Posterior cingulate gyrus (tissue), 11 donors: ENCODE measurements at places on chromosomes 11 and 22.

DNA sequence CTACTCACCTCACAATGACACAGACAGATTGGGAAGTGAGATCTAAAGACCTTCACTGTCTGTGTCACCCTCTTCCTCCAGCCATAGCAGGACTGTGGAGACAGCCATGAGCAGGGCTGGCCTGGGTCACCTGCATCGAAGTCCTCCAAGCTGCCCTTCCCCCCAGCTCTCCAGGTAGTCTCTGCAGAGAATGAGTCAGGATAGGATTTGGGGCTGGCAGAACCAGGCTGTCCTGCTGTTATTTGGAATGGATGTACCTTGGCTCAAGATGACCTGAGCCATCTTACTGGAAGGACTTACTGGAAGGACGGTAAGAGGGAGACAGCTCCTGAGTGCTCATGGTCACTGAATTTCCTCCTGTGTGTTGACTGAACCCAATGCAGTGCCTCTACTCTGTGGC is 29.2 kb downstream of the GGTLC2 start:
- no peak for DNase-seq

GRCh38 chr11:46248289-46249102 is 29.0 kb upstream of the CREB3L1 start:
- DNase-seq = no peak

GRCh38 chr22:49853981-49854831 is 562 bp downstream of the ZBED4 start:
- DNase-seq = no peak

GRCh38 chr11:85269109-85269508 is 358.0 kb downstream of the DLG2 start:
- no peak for DNase-seq

DNA sequence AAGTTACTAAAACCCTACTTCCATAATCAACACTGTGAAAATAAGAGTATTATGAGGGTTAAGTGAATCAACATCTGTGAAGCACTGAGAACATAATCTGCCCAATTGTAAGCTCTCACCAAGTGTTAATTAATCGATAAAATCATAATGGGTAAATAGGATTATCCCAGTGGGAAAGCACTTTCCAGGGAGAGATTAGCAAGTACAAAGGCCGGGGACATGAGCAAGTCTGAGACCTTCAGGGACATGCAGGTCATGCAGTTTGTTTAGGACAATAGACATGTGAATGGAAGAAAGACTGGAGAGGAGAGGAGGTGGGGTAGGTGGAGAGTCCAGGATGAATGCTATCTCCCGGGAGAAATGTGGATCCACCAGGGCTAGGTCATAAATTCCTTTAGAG is 57.8 kb upstream of the FIBIN start:
- no peak for DNase-seq
